ENCODE measurements at places on chromosomes 11 and 22.

DNA sequence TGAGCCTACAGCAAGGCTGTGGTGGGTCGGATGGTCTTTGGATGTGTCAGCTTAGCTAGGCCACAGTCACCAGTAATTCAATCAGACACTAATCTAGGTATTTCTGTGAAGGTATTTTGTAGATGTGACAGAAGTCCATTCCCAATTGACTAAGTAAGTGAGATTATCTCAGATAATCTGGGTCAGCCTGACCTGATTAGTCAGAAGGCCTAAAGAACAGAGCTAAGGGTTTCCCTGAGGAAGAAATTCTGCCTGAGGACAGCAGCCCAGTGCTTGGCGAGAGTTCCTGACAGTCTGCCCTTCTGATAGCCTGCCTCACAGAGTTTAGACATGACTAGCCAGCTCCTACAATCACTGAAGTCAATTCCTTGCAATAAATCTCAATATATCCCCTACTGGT, 28.7 kb downstream of the GUCD1 start:
- DNase-seq = no peak

GRCh38 chr11:111423250-111423615, 44.2 kb upstream of the POU2AF1 start:
- no peak for DNase-seq

DNA sequence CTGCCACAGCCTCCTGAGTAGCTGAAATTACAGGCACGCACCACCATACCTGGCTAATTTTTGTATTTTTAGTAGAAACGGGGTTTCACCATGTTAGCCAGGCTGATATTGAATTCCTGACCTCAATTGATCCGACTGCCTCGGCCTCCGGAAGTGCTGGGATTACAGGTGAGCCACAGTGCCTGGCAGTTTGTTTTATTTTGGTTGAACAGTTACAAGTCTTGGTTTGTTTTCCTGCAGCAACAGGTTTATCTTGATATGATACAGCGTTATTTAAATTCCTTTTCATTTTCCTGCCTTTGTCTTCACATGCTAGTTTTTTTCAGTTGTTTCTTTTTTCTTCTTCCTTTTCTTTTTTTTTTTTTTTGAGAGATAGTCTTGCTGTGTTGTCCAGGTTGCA, 4.0 kb upstream of the SLC3A2 start:
- no peak for DNase-seq

GRCh38 chr11:94593030-94593429, 25.9 kb downstream of the PIWIL4 start:
- no peak for DNase-seq

DNA sequence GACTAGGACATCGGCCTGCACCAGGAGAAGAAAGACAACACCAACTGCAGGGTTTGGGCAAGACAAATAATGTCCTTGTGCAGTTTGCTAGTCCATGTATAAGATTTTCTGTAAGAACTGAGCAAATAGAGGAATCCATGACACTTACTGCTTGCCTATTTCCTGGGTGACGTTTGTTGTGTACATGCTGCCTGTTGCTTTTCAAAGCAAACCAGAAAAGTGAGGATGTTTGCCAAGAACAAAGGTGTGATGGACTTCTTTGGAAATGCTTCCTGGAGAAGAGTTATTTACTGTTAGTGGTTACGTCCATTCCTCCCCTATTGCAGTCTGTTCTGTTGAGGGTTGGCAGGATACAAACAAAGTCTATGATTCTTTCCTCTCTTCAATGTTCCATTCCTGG, 126.5 kb downstream of the CASP12 start:
- no peak for DNase-seq
